ENCODE measurements at places on chromosomes 16 and 17.

GRCh38 chr16:75266738-75267630 is 15.6 kb upstream of the BCAR1 start:
- no peak for DNase-seq

DNA sequence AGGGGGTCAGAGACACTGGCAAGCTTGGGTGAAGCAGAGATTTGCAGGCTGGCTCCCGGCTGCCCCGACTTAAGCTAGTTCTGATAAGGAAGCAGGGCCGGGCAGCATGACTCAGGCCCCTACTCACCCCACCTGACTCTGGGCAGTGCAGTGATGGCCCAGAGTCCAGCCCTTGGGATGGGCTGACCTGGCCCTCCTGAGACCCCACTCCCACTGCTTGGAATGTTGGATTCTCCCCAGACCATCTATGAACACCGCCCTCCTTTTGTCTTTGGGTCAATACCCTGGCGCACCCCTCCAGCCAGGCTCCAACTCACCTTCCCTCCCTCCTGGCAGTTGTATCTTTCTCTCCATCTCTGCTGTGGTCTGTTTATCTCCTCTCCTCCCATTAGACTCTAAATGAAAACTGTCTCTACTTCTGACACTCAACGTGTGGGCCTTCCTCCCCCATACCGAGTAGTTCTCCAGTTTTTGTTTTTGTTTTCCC is 21.0 kb downstream of the LGALS3BP start:
- peak; percentile 39 for DNase-seq

DNA sequence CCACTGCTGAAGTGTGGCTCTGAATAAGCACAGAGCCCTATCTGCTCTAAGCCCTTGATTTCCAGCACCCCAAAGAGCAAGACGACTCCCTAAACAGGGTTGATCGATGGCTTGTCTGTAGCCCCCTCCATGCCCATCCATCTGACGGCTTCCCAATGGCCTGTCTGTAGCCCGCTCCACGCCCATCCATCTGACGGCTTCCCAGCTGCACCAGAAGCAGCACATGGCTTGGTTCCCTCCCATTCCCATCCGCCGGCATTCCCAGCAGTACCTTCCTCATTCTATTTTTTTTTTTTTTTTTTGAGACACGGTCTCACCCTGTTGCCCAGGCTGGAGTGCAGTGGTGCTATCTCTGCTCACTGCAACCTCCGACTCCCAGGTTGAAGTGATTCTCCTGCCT is 64.5 kb downstream of the RBFOX3 start:
- DNase-seq = no peak

- DNase-seq = no peak
Measured at GRCh38 chr17:44880062-44880461, 19.2 kb downstream of the EFTUD2 start.

- no peak for DNase-seq
Measured at GRCh38 chr16:11556945-11557720, 29.6 kb downstream of the LITAF start.

All from LoVo (cell line).